KG1 (cell line): ENCODE measurements at places on chromosomes 5 and 9.

DNA sequence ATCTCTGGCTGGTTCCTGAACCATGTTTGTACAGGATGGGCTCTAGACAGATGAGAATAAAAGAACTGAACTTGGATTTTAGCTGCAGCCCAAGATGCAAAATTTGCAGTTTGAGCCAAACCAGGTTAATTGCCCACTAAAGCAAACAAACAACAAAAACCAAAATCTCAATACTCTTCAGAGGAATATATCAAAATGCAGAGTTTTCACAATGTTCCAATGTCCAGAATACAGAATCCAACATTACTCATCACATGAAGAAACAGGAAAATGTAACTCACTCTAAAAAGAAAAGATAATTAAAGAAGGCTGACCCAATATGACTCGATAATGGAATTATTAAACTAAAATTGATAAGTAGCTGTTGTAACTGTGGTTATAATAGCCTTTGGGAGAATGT is 20.4 kb downstream of the FOXI1 start:
- no peak for DNase-seq

DNA sequence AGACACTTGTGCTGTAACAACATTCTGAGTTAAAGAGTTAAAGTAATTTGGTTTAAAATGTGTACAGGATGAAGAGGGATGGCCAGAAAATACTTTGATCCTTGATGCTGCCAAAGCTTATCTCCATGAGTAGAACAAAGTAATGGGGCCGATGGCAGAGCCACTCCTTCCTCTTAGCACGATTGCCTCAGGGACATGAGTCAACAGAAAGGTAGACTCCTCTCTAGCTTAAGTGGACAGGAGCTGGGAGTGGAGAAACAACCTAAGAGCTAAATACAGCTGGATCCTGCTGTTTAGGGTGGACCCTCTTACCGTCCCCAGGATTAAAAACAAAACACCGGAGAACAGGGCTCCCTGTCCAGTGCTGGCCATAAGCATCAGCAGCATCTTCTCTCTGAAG is 267.3 kb downstream of the IRX1 start:
- no peak for DNase-seq

DNA sequence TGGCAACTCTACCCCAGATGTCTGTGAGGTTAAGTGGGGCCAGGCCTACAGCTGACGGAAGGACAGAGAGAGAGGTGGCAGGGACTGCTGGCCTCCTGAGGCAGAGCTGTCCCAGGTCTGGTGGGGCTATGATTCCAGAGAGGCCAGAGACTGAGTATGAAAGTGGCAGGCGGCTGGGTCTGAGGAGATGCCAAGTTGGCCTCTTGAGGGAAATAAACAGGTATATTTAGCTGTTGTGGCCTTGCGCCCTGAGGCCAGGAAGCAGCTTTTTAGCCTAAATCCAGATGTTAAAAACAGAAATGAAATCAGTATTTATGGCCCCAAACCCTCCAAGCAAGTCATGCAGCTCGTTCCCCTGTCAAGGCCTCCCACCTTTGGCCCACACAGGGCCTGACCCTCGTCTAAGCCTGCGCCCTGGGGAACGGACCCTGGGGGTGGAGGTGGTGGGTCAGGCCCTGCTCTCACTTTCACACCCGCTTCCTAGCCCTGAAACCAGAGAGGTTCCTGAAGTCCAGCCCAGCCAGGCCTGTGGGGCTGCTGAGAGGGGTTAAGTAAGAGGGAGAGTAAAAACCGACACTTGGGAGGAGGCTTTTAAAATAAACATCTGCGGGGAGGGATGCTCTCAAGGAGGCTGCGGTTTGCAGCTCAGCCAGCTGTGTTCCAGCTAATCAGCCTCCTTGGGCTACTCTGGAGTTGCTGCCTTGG is 18.7 kb downstream of the PCDHGC5 start:
- DNase-seq, result no peak

- DNase-seq, result no peak
These were observed 375.2 kb upstream of the WWC1 start for GRCh38 chr5:167916261-167916691.

DNA sequence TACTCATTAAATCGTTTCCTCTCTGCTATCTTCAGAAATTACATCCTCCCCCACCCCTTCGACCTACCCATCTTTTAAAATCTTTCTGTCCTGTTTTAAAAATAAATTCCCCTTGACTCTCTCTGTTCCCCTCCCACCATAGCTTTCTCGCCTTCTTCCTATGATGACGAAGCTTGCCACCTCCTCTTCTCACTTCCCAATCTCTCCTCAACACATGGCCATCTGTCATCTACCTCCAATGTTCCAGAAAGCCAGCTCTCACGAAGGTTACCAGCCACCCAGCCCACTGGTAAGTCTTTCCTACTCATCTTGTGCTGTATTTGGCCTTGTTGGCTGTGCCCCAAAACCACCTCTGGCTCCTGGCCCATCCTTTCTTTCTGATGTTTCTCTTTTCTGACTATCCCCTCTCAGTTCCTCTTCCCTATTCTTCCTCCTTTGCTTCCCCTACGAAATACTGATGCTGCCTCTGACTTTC is 346.3 kb downstream of the ENC1 start:
- DNase-seq, result peak; percentile 9

DNA sequence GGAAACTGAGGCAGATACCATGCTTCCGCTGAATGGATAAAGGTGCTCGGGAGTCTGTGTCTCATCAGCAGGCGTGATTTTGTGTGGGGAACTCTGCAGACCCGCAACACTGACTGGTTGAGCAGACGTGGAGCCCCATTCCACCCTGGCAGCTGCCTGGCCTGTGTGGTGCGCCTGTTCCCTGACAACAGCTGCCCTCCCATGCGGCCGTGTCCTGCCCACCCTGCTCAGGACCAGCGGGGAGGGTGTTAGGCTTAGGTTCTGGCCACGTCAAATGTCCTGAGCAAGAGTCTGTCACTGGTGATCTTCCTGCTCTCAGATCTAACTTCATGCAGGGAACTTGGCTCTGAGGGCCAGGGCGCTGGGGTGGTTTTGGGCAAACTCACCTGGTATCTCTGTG is 417.7 kb upstream of the IRX4 start:
- DNase-seq, result no peak

DNA sequence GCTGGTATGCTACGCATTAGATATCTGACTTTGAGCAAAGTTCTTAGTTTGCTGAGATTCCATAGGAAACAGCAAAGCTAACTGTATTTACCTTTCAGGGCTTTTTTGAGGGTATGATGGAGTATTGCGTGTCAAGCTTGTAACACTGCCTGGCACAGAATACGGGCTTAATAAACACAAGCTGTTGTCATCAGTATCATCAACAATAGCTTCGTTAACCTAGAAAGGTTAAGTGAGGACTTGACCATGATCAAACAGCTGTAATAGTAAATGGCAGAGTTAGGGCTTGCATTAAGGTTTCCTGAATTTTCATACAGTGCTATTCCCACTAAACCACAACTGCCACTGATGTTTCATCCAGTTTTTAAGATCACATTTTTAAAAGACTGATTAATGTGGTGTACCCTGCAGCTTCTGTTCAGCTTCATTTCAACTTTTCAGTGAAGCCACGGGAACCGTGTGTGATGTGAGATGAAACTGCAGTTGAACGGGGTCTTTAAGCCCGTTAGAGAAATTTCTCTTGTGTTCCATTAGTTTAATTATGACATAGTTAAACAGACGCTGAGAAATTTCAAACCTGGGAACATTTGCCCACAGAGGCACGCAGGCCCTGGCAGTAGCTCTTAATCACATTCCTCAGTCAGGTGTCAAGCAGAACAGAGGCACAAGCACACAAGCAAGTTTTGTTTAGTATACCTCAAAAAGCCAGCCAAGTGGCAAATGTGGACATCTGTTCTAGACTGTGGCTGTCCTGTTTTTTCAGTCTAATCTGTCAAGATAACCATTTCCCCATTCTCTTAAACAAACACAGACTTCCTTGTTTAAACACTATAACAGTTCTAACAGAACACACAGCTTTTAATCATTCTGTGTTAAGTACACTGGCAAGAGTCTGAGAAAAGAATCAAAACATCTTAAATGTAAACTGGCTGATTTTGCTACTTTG is 147.1 kb downstream of the ZNF608 start:
- DNase-seq, result no peak

DNA sequence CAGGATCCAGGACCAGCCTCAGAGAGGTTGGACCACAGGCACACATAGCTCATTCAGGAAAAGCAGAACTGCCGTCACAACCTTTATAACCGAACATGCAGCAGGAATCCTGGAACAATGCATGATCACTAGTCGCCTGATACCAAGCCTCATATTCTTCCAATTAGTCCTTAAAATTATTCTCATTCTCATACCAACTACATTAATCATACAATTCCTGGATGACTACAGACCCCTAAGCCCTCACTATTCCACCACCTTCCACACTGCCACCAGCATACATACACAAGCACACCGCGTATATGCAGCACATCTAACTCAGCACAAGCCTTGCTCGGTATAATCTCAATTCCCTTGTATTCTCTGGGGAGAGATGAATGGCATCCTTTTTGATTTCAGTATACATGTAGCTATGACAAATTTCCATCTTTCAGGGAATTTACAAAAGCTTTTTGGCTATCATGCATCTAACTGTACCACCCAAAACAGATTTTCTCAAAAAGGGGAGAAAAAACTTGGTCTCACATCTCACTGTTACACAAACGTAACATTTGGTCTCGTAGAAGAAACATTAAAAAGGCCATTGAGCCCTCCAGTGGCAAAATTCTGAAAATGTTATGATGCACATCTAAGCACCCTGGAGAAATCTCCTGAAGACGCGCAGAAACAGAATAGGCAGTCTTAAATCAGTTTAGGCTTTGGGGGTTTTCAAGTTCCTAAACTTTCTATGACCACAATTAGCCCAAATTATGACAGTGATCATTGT is 46.2 kb downstream of the MCTP1 start:
- no peak for DNase-seq

DNA sequence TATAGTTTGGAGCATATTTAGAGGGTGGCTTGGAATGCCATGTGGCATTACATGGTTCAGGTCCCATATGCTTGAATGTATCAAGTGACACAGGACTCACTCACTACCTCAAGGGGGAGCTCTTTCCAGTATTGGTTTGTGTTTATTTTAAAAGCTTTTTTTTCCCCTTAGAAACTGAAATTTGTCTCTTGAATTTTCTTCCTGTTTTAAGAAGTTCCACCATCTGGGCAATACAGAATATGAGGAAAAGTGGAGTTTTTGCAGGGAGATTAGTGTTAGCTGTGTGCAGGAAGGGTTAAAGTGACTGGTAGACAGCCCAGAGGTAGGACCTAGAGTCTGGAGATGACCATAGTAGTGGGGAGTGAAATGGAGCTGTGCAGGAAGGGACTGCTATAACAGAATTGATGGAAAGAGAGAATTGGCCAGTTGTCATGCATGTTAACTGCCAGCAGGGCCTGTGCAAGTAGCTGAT is 36.6 kb downstream of the CTNNA1 start:
- no peak for DNase-seq

DNA sequence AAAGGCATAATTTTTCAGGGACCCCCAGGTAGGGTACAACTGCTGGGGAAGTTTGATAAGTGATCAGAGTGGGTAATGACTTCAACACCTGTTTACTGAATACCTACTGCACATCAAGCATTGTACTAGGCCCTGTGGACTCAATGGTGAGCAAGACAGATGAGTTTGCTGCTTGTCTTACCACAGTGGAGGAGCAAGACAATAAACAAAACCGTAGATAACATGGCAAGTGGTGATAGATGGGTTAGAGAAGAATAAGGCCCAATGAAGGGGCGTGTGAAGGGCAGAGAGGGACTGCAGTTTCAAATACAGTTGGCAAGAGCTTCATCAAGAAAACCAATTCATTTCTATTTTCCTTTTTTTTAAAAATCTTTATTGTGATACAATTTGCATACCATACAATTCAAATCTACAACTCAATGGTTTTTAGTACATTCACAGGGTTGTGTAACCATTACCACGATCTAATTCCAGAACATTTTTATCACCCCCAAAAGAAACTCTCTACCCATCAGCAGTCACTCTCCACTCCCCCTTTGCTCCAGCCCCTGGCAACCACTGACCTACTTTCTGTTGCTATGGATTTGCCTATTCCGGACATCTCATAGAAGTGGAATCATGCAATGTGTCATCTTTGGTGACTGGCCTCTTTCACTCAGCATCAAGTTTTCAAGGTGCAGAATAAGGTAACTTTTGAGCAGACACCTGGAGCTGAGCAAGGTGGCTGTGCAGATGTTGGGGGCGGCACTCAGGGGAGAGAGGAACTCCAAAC is 31.9 kb upstream of the HAND1 start:
- no peak for DNase-seq

- no peak for DNase-seq
These were observed 255.1 kb upstream of the NREP start for GRCh38 chr5:112012104-112012503.

DNA sequence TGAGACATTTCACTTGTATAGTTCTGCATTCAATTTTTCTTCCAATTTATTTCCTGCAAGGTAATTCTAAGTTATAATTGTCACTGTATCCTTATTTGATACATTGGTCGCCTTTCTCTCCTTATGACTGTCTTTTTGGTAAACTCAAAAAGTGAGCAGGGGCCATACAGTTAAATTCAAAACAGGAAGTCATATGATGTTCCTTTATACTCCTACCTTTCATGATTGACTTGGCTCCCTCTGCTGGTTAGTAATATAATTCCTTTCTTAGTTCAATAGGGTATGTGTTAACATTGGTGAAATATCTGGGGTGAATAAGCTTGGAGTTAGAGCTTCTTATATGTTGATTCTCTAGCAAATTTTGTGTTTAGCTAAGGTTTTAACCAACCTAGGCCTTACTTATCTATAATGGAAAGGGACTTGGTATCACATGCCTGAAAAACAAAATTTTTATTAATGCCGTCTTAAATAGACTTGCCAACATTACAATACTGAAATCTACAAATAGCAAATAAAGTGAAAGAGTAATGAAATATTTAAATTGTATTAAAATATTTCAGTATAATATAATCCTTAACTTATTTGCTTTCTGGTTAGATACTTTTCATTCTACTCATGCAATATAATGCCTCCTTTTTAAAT is 6.0 kb upstream of the NIPBL start:
- peak; percentile 78 for DNase-seq

- DNase-seq, result no peak
These were observed 166.3 kb downstream of the C5orf15 start for GRCh38 chr5:133801955-133802751.

DNA sequence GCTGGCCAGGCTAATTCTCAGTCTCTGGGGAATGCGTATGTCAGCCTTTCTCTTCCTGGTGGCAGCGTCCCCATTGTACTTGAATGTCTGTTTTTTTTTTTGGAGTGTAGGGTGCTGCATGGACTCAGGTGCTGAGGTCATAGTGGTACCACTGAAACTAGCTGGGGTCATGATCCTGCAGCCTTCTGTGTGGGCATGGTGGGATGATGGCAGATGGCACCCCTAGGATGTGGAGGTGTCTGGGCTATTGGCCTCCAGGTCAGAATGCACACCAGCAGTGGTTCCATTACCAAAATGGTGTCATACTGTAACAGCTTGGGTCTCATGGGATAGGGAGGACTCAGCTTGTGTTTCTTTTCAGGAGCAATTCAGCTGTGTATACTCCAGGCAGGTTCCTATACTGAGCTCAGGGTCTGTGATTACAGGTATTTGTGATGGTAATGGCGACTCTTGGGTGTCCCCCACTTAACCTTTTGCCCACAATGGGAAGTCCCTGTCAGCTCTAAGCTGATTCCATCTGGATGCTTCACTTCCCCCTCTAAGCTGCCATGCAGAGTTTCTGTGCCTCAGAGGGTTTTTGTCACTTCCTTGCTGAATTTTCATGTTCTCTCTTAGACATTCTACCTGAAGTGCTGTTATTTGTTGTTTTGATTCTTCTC is 17.9 kb downstream of the HSD17B4 start:
- no peak for DNase-seq
